Hepatic stellate cell (primary cell): ENCODE measurements at places on chromosomes 16 and 17.

DNA sequence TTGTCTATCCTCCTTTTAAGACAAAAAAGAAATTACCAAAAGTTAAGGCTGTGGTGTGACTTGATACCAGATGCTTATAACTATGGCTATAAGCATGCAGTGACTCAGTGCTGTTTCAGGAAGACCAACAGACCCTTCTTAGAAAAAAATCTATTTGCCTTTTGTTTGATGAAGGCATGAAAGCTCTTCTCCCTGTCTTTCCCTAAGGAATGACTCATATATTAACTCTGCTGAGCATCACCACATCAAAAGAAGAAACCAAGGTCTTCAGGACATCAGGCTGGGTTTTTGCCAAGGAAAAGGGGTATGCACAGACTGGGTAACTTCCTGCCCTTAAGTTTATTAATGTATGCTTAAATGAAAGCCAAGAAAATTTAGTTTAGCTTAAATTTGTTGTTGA lies 47.1 kb downstream of the VMP1 start:
- DNase-seq = peak; percentile 53

- DNase-seq = no peak
These were observed 54.6 kb upstream of the CORO6 start for GRCh38 chr17:29677221-29677791.

DNA sequence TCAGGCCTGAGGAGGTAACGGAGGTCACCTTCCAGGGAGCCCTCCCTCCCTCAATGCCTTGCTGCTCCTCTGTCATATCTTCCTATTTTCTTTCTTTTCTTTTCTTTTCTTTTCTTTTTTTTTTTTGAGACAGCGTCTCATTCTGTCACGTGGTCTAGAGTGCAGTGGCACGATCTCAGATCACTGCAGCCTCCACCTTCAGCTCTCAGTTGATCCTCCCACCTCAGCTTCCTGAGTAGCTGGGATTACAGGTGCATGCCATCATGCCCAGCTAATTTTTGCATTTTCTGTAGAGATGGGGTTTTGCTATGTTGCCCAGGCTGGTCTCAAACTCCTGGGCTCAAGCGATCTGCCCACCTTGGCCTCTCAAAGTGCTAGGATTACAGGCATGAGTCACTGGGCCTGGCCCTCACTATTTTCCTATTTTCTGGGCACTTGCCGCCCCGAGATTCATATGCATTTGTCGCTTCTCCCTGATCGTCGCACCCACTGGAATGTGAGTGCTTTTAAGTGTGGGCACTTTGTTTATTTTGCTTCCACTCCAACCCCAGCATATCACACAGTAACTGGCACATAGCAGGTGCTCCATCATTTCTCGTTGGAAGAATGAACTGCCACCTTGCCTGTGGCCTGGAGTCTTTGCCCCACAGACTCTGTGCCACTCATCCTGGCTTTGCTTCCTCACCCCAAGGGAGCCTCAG lies 31.7 kb downstream of the CPNE2 start:
- no peak for DNase-seq

GRCh38 chr16:49463529-49463928 lies 89.9 kb downstream of the C16orf78 start:
- no peak for DNase-seq

- DNase-seq = peak; percentile 81
These were observed 24.3 kb upstream of the KRT20 start for GRCh38 chr17:40909351-40909750.

DNA sequence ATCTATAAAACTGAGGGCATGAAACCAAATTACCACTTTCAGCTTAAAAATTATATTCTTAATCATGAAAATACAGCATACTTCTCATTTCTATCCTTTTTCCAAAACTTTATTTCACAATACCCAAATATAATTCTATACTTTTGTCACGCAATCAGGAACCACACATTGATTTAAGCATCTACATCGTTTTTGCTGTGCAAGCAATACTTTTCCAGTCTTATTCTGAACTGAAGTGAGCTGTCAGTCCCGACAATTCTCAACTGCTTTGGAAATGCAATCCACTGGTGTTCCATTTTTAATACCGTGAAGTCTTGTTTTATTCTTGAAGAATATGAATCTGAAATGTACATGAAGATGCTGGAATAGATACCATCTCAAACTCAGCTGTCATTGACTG lies 60.1 kb upstream of the NOL11 start:
- DNase-seq = no peak
